ENCODE measurements at places on chromosomes 6 and 20.
A peak's percentile ranks its signal among the peaks of the same experiment; 100 is the strongest.

- no peak for DNase-seq
Measured at GRCh38 chr6:18388942-18389341, 1.8 kb downstream of the RNF144B start.

GRCh38 chr6:108946695-108947094, 98.5 kb downstream of the ARMC2 start:
- no peak for DNase-seq

DNA sequence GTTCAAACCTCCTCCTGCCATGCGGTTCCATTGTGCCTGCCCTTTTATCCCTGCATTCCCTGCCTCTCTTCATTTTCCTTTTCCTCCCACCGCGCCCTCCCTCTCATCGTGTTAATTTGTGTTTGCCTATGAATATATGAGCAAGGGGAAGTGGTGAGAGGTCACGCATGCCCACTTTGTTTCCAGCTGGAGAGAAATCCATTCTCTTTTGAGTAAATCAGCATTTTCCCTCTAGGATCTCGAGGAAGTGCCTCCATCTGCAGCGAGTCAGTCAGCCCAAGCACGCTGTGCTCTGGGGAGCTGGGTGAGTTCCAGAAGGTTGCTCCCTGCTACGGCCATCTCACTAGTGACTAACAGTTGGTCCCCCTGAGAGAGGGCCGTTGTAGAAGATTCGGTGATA, 42.9 kb downstream of the CDH26 start:
- DNase-seq = no peak

DNA sequence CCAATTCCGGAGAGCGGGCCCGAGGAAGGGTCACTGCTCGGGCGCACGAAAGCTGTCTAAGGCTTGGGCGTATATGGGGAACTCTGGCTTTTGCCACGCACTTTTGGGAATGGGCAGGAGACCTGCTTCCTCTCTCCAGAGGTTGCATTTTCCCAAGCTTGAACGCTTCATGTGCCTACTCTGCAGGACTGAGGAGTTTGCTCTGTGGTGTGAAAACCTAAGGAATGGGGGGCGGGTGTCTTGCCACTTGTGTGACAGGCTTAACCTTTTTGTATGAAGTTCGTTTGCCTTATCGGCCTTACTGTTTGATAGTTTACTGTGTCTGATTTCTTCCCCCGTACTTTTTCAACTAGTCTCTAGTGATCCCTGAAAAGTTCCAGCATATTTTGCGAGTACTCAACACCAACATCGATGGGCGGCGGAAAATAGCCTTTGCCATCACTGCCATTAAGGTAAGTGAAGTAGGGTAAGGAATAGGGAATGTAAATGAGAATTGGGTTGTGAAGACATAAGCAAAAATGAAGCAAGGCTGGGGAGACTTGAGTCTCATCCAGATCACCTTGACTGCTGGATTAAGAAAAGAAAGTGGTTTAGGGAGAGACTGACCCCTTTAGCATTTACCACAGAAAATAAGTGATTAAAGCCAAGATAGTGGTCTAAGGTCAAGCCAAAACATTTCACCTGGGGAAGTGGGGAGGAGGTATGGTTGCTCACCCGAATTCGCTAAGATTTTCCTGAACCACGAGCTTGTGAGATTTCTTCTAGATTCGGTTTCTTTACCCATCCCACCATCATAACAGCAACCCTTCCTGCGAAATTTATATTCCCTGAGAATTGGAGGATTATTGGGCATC, 627 bp downstream of the RPS18 start:
- DNase-seq = no peak

- DNase-seq = no peak
Measured at GRCh38 chr6:143478479-143479062, 28.0 kb downstream of the PEX3 start.

DNA sequence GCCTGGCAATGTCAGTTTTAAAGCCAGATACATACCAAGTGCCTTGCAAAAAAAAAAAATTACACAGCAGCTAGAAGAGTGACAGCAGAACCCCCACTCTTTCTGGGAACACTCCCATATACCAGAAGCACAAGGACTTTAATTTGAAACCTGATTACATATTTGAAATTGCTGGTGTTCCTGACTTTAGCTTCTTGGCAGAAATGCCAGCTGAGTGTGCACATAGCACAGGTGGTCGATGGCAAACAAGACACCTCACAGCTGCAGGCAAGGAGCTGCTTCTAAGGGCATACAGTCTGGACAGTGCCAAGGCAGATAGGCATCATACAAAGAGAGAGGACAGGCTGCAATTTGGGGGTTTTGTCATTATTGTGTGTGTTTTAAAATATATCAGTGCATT, 150.7 kb upstream of the SGK1 start:
- no peak for DNase-seq

DNA sequence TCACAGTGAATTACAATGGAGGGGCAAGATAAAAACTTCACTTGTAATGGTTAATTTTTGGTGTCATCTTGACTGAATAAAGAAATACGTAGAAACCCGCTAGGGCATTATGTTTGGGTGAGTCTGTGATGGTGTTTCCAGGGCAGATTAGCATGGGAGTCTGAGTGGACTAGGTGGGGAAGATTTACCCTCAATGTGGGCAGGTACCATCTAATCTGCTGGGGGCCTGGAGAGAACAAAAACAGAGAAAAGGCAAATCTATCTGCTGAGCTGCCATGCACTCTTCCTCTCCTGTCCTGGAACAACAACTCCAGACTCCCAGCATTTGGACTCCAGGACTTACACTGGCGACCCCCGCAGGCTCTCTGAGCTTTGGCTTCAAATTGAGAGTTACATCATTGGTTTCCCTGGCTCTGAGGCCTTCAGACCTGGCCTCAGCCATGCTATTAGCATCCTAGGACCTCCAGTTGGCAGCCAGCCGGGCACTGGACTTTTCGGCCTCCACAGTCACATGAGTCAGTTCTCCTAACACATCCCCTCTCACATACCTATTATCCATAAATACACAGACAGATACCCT, 19.7 kb downstream of the NINL start:
- no peak for DNase-seq

GRCh38 chr6:91476000-91476399, 889.1 kb upstream of the MAP3K7 start:
- DNase-seq = no peak

- DNase-seq = no peak
Measured at GRCh38 chr20:4111440-4112411, 96.4 kb upstream of the RNF24 start.

GRCh38 chr6:119726086-119726485, 376.5 kb upstream of the MAN1A1 start:
- no peak for DNase-seq

DNA sequence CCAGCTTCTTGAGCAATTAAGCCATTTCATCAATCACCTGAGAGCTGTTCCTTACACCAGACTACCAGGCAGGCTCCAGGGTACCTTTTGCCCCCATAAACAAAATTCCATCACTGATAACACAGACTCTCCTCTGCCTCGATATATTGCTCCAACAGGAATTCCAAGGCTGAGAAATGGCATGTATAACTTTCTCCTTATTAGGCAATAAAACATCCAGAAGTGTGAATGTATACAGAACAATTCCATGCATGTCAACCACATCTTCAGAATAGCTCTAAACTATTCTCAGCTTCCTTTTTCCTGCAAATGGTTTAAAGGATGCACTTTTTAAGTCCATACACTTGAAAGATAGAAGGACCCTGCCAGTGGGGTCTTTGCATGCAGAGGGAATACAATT, 73.8 kb downstream of the EDN3 start:
- no peak for DNase-seq

GRCh38 chr6:32190911-32191677, 1.1 kb upstream of the PBX2 start:
- no peak for DNase-seq

DNA sequence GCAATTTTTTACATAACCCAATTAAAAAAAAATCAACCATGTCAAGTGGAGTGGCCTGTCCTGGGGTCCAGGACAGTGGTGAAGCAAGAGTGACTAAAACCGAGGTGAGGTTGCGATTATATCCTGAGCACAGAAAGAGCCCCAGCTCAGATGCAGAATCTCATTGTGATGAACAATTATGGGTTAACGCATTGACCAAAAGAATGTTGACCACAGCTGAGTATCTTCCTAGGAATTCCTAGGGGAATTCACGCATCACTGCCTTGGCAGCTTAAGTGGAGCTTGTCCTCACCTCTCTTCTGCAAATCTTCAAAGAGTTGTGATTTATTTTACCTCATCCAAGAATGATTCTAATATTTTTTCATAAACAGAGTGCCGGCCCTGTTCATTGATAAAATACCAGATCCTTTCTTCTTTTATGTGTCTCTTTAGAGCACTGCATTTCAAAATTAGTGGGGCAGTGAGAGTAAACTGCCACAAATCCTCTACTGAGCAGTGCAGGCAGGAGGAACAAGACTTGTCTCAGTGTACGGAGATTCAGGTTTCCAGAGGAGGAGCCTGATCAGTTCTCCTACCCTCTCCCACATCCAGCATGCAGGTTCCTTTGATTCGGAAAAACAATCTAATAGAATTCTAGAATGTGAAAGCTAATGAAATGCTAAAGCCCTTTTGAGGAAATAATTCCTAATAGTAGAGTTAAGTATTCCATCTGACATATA, 60.1 kb upstream of the ZNF184 start:
- no peak for DNase-seq

- no peak for DNase-seq
Measured at GRCh38 chr6:117502580-117502979, 20.1 kb downstream of the DCBLD1 start.

DNA sequence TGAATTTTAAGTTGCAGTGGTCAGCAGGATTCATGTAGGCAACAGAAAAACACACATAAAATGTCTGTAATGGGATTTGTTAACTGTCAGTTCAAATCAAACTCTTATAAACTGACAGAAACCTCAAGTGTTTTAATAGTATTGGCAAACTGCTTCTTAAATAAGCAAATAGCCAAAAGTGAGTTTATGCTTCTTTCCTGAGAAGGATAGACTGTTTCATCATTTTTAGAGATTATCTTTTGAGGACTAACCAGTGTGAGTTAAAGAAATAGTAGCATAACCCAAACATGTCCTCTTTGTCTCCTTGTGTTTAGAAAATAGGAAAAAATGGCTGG, 68.0 kb downstream of the AIG1 start:
- DNase-seq = no peak

GRCh38 chr20:56518126-56518525, 6.4 kb upstream of the FAM209A start:
- no peak for DNase-seq

DNA sequence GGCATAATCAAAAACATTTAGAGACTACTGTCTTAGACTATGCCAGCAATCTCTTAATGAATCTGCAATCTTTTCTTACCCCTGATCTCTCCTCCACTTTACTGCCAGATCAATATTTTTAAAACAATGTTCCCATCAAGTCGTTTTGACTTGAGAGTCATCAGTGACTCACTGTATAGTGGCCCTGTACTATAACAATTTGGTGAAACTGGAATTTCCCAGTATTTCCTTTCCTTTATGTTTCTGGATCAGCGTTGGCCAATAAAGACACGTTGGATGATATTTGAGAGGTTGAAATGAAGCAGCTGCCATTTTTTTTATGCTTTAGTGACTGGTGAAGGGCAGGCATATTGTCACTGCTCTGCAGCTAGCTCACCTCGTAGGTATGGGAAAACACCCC, 10.1 kb upstream of the SMIM13 start:
- DNase-seq = no peak

DNA sequence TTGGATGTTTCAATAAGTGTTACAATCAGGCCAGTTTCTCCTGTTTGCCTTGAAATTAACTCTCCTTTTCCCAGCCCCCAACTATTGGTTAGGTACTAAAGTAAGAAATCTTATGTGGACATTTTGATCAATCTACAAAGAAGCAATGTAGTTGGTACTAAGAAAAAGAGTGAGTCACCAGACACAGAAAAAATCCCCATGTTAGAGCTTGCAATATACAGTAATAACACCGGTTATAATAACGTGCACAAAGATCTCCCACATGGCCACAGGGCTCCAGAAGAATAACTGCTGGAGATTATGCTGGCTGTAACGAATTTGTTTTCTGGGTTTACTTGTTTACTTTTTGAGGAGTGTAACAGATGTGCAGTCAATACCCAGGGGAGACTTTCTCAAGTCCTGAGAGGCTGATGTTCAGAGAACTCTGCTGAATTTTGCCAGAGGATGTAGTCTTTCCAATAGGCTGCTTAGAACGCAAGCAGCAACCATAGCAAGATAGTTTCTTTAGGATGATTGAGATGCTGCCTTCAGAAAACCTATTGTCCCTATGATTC, 166.2 kb upstream of the SPACA1 start:
- DNase-seq = no peak

DNA sequence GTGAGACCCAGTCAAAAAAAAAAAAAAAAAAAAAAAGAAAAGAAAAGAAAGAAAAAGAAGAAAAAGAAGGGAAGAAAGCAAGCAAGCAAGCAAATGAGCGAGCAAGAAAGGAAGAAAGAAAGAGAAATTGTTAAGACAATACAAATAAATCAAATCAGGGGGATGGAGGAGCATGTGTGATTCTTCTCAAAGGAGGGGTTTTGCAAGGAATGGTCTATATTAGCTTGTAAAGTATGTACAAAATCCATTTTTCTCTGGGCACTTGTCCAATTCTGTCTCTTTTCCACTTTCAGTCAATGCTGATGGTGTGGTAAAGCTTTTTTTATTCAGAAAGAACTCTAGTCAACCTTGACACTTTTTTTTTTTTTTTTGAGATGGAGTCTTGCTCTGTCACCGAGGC, 133.7 kb upstream of the TNFAIP3 start:
- no peak for DNase-seq

DNA sequence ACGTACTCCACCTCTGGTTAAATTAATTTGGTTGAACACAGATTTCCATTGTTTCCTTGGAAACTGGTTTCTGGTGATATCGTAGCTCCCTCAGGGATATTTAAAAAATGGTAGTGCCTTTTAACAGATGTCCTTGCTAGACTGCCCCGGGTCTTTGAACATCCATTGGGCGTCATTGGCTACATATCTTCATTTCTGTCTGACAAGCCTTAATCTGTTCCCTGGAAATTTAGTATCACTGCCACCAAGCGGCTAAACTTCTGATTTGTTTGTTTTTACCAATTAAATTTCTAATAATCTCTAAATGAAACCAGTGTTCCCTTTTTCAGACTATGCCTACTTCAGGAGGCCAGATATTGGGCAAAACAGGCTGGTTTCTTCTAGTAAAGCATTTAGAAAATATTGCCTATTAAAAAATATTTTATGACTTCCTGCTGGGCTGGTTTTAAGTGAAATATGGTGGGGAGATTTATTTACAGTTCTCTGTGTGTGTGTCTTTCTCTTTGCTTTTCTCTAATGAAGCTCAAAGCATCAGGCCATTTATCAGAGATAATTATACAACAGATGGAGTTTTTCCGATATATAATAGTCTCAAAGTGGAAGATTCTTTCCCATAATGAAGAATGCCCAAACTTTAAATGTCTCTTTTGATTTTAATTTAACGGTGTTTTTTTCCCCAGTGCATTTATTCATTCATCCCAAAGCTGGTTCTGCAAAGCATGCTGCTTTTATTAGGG, 249.5 kb downstream of the ZFAND3 start:
- DNase-seq = no peak

DNA sequence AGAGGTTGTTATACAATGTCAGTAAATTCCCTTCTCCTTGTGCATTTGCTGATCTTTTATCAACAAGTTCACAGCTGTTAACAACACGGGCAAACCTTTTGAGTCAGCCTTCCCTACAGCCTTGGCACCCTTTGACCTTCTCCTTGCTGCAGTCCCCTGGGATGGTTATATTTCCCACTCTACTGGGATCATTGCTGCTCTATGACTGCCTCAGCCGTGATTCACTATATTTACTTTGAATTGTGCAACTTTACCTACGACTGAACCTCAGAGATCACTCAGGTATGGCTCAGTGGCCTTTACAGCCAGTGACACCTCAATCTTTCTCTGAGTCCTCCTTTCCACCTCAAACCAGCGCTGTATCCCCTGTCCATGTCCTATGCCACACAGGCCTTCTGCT, 1293.3 kb downstream of the EPHA7 start:
- no peak for DNase-seq

- DNase-seq = peak; percentile 44
Measured at GRCh38 chr6:27096834-27097511, 150.5 kb upstream of the PRSS16 start.
